Right lung (tissue), 10 donors: ENCODE measurements at places on chromosomes 6 and 20. TPM values are rescaled to one million over a fixed set of nuclear protein-coding genes. Genes with fewer than 3 reads are reported as not detected.

DNA sequence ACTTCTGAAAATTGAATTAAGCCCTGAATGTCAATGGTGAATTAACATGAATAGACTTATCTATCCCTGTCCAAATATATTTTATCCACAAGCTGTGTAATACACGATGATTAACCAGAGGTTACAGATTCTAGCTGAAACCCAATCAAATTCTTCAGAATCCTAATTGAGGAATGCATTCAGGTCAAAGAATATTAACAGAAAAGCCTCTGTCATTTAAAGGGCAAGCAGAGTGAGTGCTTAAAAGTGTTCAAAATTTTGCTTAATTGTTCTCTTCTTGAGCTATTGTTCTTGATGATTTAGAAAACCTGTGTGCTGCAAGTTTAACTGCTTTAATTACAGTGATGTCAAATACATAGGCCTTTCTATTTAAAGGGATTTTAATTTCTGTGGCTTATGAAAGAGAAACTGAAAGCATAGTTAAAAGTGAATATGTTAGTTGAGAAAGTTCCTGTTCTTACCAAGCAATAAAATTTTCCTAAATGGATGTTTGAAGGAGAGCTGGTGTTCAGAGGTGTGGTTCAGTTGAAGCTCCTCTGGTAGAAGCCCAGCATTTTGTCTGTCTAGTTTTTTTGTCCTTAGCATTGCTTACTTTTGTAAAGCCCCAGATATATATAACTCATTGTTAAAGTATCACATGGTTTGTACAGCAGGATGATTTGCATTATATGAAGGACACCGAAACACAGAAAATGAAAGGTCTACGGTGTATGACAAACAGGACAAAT, 466.3 kb upstream of the PLCB4 start:
- DNase-seq, result no peak

GRCh38 chr20:36219671-36220220, 16.5 kb upstream of the AAR2 start:
- no peak for DNase-seq

- DNase-seq, result no peak
Observed at GRCh38 chr6:81787313-81788068, 35.0 kb upstream of the TENT5A start.

- DNase-seq, result no peak
Observed at GRCh38 chr20:44566018-44566417, 16.4 kb upstream of the PKIG start.

GRCh38 chr6:71486461-71486860, 197.8 kb downstream of the OGFRL1 start:
- DNase-seq, result no peak

DNA sequence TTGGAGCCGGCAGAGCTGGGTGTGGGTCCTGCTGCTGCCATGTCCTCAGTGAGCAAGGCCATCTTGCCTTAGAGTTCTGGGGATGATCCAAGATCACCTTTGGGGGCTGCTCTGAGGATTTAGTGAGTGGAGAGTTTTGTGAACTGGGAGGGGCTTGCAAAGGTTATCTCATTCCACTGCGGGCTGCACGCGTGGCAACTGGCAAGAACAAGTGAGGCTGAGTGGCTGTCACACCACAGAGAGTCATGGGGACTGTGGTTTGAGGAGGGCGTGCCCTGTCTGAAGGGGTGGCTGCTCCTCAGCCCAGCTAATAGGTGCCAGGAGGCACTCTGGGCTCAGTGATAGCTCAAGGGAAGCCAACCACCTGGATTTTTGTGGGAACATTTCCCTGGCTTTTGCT, 37.6 kb downstream of the TTLL9 start:
- no peak for DNase-seq

DNA sequence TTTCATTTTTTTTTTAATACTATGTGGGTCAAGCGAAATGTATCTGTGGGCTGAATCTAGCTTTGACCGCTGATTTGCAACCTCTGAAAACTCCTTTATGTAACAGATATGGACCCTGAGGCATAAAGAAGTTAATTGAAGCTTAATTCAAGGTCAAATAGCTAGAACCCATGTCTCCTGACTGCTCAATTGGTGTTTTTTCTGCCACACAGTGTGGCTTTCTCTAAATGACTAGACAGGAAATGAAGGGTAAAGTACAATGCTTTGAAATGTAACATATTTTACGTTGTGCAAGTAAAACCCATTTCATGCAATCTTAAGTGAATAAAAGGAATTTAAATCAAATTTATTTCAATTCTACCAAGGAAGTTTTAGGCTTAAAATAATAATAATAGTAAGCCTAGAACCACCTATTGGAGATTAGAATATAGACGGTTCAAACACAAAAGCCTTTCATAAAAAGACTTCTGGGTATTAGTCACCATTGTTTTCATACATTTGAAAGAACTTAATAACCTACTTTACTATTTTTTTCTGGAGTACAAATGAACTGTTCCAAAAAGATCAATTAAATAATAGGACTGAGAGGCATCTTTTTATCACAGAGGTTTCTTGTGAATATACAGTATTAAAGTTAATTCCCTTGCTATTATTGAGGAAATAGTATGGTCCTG, 279.8 kb downstream of the EPHA7 start:
- no peak for DNase-seq

DNA sequence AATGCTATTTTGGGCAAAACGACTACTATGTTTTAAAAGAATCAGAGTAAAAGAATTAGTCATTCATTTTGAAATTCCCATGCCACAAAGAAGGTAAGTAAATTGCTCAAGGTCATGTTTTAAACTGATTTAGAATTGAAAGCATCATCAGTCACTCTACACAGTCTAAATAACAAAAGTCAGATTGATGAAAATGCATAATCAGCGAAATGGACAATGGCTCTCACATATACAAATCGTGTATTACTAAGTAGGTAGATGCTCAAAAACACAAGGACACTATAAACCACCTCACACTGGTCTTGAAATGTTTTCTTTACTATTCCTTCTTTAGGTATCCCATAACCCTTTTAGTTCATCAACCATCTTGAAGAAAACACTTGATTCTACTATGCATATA, 135.4 kb downstream of the OPN5 start:
- DNase-seq, result no peak

DNA sequence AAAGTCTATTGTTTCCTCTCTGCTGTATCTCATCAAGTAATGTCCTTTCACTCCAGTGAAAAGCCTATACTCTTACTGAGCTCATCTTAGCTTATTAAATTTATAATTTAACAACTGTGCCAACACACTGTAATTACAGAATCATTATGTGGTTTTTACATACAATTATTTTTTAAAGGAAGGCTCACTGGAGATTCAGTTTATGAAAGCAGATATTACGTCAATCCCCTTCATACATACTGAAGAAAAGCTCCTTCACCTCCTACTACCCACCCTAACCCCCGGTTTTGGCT, 28.1 kb downstream of the ARHGAP18 start:
- DNase-seq, result no peak

DNA sequence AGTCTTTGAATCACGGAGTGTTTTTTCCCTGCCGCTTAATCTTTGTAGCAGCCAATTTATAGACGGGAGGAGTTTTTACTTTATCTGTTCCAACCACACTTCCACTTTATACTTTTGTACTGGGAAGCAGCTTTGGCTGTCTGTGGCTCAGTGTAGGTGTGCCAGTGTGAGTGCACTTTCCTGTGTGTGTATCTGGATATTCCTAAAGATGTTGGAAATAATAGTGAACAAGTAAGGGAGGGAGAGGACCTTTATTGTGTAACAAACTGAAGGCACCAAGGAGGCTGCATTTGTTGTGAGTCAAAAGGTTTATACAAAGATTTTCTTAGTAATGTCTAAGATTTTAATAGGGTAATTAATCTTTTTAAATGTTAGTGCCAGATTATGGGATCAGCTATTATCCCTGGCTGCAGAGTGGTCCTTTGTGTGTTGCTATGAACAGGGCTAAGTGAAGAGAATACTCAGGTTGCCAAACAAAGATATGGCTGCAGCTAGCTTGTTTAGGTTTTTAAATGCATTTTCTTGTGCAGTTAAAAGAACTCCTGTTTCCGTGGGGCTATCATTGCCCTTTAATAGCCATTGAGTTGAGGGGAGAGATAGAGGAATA, 226.3 kb downstream of the RNF144B start:
- no peak for DNase-seq

DNA sequence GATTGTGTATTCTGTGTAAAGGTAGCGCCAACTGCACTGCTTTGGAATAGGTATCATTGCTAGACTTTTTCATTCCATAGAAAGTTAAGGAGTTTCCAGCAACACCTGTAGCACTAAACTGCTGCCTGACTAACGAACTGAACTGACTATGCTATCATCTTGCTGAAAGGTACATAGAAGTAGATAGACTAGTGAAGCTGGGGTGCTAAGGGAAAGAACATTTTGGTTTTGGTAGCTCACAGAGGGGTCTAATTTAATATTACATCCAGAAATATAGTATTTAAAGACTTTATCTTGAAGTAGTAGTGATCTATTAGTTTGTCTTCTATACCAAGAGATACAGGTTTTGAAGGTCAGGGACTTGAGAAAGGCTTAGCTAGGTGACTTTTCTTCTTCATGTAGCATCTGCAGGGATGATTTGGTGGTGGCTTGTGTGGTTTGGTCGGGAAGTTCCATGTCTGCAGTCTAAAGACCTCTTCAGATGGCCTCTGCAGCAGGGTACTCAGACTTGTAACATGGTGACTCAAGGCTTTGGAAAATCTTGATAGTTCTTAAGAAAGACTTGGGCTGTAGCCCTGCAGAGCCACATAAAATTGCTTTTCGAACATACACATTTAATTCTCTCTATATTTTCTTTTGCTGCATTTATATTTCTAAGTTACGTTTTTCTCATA, 10.2 kb downstream of the SENP6 start:
- DNase-seq, result no peak

GRCh38 chr20:41719151-41719550, 101.0 kb upstream of the CHD6 start:
- no peak for DNase-seq

- no peak for DNase-seq
Observed at GRCh38 chr6:35166520-35166919, 25.4 kb upstream of the TCP11 start.

- no peak for DNase-seq
Observed at GRCh38 chr6:12636336-12636735, 80.2 kb upstream of the PHACTR1 start.

The SLC12A5 gene
- polyA plus RNA-seq, result 2.3 TPM

The PTPRT gene
- polyA plus RNA-seq, result 2.7 TPM

The ARMC12 gene
- polyA plus RNA-seq, result 0.89 TPM

The B3GAT2 gene
- 1.6 TPM for polyA plus RNA-seq
